ENCODE measurements at places on chromosomes 7 and 10. TPM values are rescaled to one million over a fixed set of nuclear protein-coding genes. Genes with fewer than 3 reads are reported as not detected.

The MEST gene
- polyA plus RNA-seq, result 176 TPM

The PHKG1 gene
- 0.14 TPM for polyA plus RNA-seq

DNA sequence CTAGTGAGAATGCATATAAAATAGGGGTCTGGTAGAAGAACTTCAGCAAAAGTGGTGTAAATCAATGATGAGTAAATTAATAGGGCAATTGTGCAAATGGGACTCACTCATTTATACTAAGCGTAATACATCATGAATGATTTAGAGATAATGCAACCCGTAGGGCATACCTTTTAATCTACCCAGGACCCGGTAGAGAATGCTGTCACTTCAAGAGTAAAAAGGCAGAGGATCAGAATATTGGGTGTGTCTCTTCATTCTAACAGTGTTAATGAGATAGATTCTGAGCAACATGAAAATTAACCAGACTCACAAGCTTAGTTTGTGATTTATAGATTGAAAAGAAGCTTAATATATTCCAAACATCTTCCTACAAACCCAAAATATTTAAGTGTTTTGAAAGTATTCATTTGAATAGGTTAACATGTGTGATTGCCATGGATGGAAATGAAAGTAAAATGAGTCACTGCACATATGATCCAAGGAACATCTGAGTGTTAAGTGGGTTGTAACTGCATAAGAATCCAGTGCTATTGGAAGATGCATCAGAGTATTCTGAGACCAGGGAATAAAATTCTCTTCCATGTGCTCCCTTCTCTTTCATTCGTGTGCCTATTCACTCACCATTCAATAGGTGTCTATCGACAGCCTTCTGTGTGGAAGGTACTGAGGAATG, 690.6 kb downstream of the AUTS2 start:
- DNase-seq, result no peak

DNA sequence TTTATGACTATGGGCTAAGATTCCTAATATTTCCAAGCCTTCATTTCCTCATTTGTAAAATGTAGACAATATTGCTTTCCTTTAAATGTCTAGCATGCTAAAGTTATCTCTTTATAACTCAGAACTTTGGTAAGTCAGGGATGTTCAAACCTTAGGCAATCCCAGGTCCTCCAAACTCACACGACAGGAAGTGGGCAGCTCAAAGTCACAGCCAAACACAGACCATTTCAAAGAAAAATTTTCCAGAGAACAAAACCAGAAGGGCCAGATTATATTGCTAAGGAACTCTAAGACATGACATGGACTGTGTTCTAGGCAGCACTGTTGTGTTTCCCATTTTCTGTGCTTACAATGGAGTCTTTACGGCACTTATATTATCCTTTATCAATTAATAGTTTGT, 87.8 kb upstream of the DYNC1I1 start:
- DNase-seq, result no peak

GRCh38 chr10:73586583-73586984, 4.6 kb downstream of the USP54 start:
- DNase-seq, result no peak

Data from H1 (cell line).